ENCODE measurements at places on chromosomes 7 and 10.

DNA sequence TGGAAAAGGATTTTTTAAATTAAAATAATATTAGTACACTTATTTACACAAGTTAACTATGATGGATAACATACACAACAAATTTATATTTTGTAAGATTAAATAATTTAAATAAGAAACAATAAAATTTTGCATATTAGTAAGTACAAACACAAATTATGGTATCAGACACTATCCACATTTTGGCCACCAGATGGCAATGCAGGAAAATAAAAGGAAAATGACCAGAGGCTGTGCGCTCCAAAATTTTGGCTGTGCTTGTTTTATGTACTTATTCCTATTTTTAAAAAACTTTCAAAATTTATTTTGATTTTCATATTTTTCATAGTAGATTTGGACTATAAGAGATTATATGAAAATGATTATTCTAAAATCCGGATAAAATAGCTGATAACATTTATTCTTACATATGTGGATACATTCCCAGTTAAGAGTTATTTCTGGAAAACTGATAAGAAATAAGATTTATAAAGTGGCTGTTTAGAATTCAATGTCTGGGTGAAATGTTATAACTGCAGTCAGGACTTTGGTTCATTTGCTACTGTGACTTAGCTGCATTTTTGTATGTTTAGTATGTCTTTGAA is 274.7 kb upstream of the HGF start:
- no peak for DNase-seq

DNA sequence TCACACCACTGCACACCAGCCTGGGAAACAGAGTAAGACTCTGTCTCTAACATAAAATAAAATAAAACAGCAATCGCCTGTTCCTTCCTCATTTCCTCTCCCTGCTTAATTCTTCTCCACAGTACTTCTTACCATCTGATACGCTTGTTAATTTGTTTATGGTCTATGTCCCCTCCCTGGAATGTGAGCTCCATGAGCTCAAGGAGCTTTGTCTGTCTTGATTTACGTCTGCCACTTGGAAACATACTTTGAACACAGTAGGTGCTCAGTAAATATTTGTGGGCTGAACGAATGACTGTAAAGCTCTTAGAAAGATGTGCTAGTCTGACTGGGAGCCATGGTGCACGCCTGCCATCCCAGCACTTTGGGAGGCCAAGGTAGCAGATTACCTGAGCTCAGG is 9.1 kb upstream of the STX1A start:
- DNase-seq, result no peak

GRCh38 chr10:29703271-29703670 is 68.5 kb upstream of the SVIL start:
- DNase-seq, result no peak

- DNase-seq, result no peak
Measured at GRCh38 chr10:24571870-24572450, 151.7 kb downstream of the ARHGAP21 start.

GRCh38 chr7:108415084-108415483 is 41.2 kb downstream of the NRCAM start:
- no peak for DNase-seq

DNA sequence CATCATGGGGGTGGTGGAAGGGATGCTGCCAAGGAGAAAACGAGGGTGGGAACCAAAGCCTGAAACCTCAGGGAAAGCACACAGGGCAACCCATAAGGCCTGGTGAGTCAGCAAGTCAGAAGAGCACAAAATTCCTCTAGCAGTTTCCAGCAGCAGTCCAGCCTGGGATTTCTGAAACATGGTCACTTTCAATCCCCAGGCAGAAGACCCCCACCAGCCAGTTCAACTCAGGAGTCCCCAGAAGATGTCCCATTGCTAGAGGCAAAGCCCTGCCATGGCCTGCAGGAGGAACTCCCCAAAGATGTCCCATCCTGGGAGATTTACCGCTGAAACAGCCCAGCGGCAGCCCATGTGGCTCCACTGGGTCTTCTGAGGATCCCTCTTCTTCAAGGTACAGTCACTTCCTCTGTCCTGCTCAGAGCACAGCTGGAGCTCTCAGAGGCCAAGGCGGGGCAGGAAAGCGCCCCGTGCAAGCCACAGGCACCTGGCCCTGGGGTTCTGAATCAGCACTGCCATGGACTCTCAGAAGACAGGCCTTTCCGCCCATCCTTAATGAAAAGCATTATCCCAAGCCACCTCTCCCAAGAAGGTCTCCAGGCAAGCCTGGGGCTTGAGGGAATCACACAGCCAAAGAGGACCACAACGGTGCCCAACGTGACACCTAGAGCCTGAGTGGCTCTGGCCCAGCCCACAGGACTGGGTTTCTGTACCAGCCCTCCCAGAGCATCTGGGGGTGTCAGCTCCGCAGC is 196.9 kb downstream of the GRID1 start:
- no peak for DNase-seq

All from stimulated activated CD8-positive, alpha-beta memory T cell treated with anti-CD3 and anti-CD28 coated beads, Interleukin-2, amount 100 ng/mL, for 1 hour (primary cell).